H1 (cell line): ENCODE measurements at places on chromosomes 6 and 20.

DNA sequence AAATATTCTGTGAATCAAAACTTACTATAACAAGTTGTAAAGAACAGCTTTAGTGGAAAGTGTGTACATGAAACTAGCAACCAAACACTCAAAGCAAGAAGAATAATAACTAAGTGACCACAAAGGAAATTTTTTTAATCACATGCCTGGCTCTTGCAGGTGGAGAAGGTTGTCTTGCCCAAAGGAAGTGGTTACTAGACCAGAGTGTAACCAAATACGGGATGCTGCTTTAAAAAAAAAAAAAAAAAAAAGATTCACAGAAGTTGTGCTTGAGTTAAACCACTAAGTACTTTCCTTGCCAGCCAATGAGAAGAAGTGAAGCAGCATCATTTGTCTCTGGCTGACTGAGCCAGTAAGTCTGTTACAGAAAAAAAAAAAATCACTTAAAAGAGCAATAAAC is 19.1 kb upstream of the HLA-DQB1 start:
- H3K27ac ChIP-seq = no peak overlapping the region
- H3K27me3 ChIP-seq = no peaks in the 10 kb centered on the region
- no peak overlapping the region for H3K4me3 ChIP-seq
- no peaks in the 10 kb centered on the region for H3K36me3 ChIP-seq
- no peak for DNase-seq

DNA sequence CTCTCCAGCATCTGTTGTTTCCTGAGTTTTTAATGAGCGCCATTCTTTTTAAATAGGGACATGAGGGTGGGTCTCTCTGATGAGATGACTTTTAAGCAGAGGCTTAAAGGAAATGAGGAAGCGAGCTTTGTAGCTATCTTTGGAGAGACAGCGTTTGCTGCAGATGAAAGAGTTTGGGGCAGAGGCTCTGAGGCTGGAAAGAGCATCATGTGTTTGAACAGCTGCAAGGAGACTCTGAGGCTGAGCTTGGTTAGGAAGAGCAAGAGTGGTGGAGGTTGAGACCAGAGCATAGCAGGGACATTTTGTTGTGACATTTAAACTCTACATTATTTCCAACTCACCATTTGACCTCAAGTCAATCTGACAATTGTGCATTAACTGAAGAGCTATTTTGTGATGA is 38.3 kb upstream of the TMX4 start:
- no peak overlapping the region for H3K4me3 ChIP-seq
- no peaks in the 10 kb centered on the region for H3K27me3 ChIP-seq
- no peak for DNase-seq

- DNase-seq = no peak
- no peak overlapping the region for H3K4me3 ChIP-seq
- no peaks in the 10 kb centered on the region for H3K4me1 ChIP-seq
- no peak overlapping the region for H3K27ac ChIP-seq
- H3K27me3 ChIP-seq = no peaks in the 10 kb centered on the region
Observed at GRCh38 chr20:33555755-33556154, 65.9 kb downstream of the CBFA2T2 start.

DNA sequence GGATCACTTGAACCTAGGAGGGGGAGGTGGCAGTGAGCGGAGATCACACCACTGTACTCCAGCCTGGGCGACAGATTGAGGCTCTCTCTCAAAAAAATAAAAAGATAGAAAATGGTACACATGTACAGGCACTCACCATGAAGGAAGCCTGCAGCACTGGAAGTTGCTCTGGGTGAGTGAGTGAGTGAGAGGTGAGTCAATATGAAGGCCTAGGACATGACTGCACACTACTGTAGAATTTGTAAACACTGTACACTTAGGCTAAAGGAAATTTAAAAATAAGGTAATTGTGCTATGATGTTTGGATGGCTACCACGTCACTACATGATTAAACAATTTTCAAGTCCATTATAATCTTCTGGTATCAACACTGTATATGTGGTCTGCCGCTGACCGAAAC is 216.2 kb downstream of the FOXC1 start:
- DNase-seq = no peak
- no peaks in the 10 kb centered on the region for H3K27me3 ChIP-seq
- peaks cover 2% of the 10 kb centered on the region; the same call in 1 of the 2 replicates for H3K4me1 ChIP-seq
- H3K4me3 ChIP-seq = no peak overlapping the region

GRCh38 chr20:9052136-9052535 is 16.8 kb upstream of the PLCB4 start:
- no peaks in the 10 kb centered on the region for H3K4me1 ChIP-seq
- H3K4me3 ChIP-seq = no peak overlapping the region
- H3K27me3 ChIP-seq = no peaks in the 10 kb centered on the region
- H3K27ac ChIP-seq = no peak overlapping the region
- no peaks in the 10 kb centered on the region for H3K36me3 ChIP-seq

DNA sequence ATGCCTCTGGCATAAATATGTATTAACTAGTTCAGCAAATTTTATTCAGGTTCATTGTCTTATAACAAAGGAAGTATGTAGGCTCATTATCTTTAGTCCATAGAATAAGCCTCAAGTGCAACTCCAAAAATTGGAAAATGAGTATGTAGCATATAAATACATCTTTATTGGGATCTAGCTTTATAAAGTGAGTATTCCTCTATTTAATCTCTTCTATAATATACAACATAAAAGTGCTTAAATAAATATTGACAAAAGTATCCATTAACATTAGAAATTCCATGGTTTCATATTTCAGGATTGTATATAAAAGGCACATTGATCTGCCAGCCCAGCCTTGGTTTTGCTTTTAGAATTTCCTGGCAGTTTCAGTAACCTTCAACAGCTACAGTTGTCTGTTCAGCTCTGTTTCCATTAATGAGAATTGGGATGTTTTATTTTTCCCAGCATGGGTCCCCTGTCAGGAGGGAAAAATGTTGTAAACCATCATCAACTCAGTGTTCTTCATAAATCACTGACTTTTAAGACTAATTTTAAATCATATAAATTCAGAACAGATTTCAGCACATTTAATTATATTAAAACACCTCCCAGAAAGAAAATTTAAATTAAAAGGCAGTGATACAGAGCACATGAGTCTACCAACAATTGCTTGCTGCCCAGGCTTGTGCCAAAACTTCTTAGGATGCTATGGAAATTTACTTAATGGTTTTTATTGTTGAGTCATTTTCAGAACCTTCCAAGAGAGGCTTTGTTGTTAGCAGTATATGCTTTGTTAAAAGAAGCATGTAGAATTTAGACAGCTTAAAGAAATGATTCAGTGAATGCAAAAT is 119.7 kb downstream of the ADGRG6 start:
- H3K4me3 ChIP-seq = no peak overlapping the region
- DNase-seq = no peak
- no peaks in the 10 kb centered on the region for H3K36me3 ChIP-seq
- H3K27me3 ChIP-seq = no peaks in the 10 kb centered on the region
- H3K4me1 ChIP-seq = no peaks in the 10 kb centered on the region

DNA sequence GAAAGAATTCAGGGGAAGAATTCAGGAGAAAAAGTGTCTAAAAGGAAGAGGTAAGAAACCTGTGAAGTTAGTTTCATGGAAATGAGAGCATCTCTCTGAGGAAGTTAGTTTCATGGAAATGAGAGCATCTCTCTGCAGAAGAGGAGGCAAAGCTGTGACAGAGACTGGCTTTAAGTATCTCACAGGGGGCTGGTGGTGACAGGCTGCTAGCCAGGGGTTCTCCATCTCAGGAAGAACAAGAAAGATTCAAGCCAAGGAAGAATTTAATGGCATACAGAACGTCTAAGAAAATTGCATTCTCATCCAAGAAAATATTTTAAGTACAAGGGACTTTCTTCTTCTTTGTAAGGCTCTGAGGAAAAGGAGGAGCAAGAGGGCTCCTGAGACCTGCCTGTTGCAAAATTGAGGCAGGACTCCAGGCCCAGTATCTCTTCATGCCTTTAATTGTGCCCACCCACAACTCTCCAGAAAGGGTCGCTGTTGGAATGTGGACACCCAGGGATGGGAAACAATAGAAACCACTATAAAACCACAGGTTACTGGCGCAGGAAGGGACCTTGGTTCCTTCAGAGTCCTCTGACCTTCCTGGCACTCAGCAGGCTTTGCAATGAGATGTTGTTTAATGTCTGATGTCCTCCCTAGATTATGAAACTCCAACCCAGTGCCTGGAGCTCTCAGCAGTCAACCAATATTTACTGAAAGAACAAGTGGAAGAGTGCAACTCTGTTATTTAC is 136.8 kb downstream of the FNDC1 start:
- no peak overlapping the region for H3K27ac ChIP-seq
- no peaks in the 10 kb centered on the region for H3K4me1 ChIP-seq
- no peaks in the 10 kb centered on the region for H3K27me3 ChIP-seq
- no peaks in the 10 kb centered on the region for H3K36me3 ChIP-seq

DNA sequence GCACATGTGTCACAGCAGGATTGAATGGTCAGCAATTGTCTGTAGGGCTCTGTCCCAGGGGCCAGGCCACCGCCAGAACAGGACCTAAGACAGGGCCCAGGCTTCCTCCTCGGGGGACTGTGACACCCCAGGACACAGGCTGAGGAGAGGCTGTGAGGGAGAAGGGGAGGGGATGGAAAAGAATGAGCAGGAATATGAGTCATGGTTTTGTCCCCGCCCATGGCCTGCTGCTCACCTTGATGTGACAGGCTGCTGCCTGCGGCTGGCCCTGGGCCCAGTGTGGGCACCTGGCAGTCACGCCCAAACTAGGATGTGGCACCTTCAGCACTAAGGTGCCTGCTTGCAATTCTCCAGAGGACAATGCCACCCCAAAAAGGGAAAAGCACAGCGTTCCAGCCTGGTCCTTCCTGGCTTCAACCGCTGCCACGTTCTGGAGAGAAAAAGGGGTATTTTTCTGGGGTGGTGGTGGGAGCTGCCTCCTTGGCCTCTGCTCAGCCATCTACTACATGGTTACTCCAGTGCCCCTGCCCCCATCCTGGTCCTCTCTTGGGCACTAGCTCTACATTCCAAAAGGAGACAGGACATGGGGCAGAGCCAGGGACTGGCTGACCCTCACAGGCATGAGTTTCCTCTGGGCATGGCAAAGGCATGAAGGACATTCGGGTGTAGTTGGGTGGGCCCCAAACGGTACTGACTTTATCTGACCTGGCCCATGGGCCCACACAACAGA is 93.4 kb downstream of the SLC22A23 start:
- no peak overlapping the region for H3K4me3 ChIP-seq
- H3K27ac ChIP-seq = no peak overlapping the region
- H3K27me3 ChIP-seq = no peaks in the 10 kb centered on the region
- H3K36me3 ChIP-seq = no peaks in the 10 kb centered on the region
- DNase-seq = no peak

DNA sequence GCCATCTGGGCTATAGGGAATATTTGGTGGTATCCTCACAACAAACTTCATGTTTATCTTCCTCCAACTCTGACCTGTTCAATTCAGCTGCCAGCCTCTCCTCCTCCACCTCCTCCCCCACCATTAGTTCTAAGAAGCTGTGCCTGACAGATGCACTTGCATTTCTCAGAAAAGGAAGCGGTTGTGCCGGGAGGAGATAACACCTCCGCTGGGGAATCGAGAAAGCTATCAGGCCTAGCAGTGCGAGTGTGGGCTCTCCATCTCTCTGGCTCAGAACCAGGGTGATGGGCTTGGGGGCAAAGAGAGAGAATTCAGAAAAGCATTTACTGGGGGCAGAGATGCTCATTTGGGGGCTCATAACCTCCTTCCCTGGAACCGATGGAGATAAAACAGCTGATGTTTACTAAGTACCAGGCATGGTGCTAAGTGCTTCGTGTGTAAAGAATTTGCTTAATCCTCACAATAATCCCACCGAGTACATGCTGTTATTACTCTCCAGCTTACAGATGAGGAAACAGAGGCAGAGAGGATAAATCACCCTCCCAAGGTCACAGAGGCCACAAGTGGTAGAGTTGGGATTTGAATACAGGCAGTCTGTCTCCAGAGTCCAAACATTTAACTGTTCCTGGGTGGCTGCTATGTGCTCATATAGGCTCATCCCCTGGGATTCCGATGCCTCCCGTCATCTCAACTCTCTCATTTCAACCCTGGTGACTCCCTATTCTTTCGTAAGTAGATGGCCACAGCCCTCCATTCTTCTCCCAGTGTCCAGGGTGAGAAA is 38.3 kb downstream of the COX4I2 start:
- no peak overlapping the region for H3K27ac ChIP-seq
- no peaks in the 10 kb centered on the region for H3K36me3 ChIP-seq
- H3K27me3 ChIP-seq = no peaks in the 10 kb centered on the region

DNA sequence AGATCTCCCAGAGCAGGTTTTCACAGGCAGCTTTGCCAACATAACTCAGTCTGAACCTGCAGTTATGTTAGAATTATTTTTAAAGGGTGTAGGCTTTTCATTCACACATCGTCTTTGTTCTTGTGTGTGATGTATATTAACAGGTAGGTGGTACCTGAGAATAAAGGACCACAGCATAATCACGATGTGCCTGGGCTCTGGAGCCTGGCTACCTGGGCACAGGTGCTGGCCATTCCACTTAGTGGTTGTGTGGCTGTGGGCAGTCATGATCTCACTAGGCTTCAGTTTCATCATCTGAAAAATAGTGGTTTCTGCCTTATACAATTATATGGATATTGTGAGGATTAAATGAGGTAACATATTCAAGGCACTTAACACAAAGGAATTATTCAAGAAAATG is 6.4 kb downstream of the CD109 start:
- H3K4me3 ChIP-seq = no peak overlapping the region
- no peaks in the 10 kb centered on the region for H3K36me3 ChIP-seq
- H3K4me1 ChIP-seq = no peaks in the 10 kb centered on the region
- H3K27ac ChIP-seq = no peak overlapping the region

GRCh38 chr6:148854992-148855391 is 108.2 kb downstream of the UST start:
- H3K4me3 ChIP-seq = no peak overlapping the region
- H3K27ac ChIP-seq = no peak overlapping the region
- no peaks in the 10 kb centered on the region for H3K27me3 ChIP-seq
- peaks cover 11% of the 10 kb centered on the region for H3K4me1 ChIP-seq
- H3K36me3 ChIP-seq = no peaks in the 10 kb centered on the region
- DNase-seq = no peak
